DMS79 (cell line): ENCODE measurements at places on chromosomes 5 and 9.

DNA sequence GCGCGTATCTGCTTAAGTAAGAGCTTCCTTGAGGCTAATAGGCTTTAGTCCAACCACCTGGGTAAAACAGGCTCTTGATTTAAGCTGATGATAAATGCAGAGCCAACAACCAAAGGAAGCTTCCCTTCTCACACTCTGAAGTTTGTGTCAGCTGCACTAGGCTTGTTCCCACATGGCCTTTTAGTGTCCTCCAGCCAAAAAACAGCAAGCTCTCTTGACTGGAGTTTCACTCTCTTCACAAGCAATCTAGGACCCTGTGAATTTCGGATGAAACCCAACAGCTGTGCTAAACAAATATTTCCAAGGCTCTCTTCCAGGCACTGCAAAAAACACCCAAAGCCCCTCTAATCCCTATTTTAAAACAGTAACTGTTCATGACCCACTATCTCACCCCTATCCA, 63.9 kb downstream of the SAXO1 start:
- DNase-seq = no peak

- DNase-seq = no peak
Observed at GRCh38 chr5:149400304-149400703, 21.2 kb upstream of the IL17B start.

DNA sequence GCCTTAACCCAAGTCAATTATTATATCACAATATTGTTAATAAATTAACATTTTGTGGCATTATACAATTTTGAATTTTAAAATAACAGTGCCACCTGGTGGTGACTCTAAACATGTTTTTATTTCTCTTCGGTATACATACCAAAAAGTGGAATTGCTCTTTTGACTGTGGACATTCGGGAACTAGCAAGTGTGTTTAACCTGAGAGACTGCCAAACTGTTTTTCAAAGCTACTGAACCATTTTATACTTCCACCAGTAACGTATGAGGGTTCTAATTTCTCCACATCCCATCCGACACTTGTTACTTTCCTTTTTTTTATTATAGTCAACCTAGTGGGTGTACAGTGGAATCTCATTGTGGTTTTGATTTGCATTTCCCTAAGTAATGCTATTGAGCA, 18.3 kb upstream of the HSDL2 start:
- no peak for DNase-seq

DNA sequence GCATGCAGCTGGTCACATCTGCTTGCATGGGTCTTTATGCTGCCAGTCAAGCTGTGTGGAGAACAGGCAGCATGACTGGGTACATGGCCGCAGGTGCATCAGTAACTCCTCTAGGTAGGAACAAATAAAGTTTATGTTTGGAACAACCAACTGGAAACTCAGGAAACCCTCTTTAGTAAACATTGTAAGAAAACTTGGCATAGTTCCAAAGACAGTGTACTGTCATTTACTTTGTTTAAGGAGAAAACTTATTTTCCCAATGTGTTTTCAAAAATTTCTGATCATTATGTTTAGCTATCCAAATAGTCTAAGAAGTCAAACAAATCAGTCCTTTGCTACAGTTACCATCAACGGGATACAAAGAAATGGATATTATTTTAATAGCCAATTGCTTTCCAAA, 386.0 kb downstream of the CHSY3 start:
- DNase-seq = no peak

- DNase-seq = no peak
Observed at GRCh38 chr9:112819635-112820496, 69.3 kb downstream of the SNX30 start.

DNA sequence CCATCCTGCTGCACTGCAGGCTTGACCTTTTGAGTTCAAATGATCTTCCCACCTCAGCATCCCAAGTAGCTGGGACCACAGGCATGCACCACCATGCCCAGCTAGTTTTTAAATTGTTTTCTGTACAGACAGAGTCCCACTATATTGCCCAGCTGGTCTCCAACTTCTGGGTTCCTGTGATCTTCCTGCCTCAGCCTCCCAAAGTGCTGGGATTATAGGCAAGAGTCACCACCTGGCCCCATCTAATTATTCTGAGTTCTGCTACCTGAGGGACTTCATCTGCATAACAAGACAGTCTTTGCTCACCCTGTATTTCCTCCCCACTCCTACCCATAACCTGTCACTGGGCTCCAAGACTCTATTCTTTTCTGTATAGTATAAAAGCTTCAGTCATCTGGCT, 54.6 kb upstream of the CEMIP2 start:
- no peak for DNase-seq

- no peak for DNase-seq
Observed at GRCh38 chr5:172133359-172134029, 54.5 kb downstream of the STK10 start.

DNA sequence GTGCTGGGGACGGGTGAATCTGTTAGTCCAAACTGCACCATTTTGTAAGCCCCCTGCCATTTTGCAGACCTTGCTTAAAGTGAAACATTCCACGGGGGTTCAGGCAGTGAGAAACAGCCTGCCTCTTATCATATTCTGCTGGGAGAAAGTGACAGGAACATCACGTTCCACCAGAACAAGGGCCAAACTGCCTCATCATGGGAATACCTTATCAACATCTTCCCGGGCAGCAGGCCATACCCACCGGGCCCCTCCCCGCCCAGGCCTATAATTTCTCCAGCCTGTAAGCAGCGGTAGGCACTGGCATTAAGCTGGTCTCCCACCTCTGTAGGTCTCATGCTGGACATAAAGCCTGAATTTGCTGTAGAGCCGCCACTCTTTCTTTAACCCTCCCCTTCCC, 1.5 kb upstream of the CFAP77 start:
- no peak for DNase-seq

- DNase-seq = no peak
Observed at GRCh38 chr5:90675222-90675621, 116.6 kb downstream of the ADGRV1 start.

DNA sequence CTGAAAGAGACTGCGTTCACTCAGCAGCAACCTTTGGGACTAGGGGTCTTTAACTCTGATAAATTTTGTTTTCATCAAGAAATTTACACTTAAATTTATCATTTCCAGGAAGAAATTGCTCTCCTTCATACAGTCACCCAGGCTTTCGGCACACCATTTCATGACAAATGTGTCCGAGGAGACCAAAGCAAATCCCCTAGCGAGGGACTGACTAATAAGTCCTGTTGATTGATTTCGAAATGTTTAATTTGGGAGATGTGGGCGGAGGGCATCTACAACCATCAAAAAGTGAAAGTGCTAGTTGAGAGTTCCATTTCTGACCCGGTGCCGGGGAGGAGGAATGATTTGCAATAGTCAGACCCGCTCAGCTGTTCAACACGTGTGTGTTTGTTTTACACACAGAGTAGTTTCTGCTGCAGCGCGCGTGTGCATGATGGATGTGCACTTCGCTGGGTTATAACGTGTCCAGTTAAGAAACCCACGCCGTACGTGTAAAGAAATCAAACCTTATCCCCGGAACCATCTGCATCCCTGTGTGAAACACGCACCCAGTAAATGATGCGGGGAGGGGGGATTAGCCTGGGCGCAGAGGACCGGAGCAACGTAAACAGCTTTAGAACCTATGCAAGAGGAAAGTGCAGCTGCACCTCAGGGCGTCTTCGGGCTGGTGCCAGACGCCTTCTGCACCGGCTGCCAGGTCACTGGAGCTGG, 845 bp upstream of the NR4A3 start:
- peak; percentile 13 for DNase-seq

DNA sequence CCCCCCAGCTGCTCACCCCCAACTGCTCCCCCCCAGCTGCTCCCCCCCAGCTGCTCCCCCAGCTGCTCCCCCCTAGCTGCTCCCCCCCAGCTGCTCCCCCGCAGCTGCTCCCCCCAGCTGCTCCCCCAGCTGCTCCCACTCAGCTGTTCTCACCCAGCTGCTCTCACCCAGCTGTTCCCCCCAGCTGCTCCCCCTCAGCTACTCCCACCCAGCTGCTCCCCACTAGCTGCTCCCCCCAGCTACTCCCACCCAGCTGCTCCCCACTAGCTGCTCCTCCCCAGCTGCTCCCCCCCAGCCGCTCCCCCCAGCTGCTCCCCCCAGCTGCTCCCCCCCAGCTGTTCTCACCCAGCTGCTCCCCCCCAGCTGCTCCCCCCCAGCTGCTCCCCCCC, 22.8 kb upstream of the AHRR start:
- DNase-seq = no peak

DNA sequence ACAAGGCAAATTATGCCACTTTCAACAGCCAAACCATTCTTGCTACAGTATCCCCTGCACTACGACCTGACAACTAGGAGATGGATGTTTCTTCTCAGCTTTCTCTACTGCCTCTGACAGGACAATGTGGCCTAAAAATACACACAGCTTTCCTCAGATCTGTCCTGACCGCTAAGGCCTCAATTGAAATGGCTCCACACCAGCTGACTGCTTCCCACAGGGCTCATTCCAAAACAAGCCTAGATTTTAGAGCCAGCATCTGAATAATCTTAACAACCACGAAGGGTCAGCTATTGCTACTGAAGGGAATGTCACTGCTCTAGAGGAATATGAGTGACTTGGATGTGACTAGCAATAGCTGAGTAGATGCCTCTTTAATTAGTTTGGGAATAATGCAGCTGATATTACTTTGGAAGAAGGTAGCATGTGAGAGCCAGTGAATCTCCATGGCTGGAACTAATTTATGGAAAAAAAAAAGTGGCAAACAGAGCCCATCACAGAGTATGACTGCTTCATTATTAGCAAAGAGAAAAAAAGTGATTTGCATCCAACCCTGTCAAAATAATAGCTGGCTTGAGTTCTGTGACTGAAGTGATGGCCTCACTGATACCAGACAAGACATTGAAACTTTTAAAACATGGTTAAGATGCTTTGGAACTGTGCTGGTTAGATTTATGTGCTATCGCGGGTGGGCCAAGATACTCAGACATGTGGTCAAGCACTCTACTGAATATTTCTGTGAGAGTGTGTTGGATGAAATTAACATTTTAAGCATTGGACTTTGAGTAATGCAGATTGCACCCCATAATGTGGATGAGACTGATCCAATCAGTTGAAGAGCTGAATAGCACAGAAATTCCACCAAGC, 450.2 kb downstream of the NR2F1-AS1 start:
- no peak for DNase-seq

- no peak for DNase-seq
Observed at GRCh38 chr9:112380825-112381221, 915 bp downstream of the HSDL2 start.

DNA sequence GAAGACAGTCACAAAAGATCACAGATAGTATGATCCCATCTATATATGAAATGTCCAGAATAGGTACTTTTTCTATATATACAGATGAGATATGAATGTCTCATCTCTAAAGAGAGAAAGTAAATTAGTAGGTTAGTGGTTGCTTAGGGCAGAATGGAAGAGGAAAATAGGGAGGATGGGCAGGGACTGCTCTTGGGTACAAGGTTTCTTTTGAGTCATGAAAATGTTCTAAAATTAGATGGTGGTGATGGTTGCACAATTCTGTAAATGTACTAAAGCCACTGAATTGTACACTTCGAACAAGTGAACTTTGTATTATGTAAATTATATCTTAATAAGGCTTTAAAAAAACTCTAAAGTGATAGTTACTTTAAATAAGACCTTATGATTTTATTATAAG, 59.6 kb upstream of the GRAMD2B start:
- no peak for DNase-seq

GRCh38 chr5:76669245-76669644, 46.0 kb upstream of the F2RL2 start:
- DNase-seq = no peak

DNA sequence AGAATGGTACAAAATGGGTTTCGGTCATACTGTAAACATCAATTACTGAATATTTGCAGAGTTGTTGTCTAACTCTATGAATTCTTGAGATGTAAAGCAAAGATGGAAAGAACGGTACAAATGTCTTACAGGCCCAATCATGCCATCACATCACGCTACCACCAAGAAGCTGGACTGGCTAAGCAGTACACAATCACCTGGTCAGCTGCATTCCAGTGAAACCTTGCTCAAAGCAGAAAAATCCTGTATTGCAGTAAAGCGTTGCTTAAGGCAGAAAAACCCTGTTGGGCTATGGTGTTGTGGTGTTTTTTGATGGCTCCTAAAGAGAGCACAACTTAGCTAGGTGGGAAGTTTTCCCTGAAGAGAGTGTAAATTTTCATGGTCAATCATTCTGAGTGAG, 112.6 kb upstream of the RASA1 start:
- no peak for DNase-seq

- peak; percentile 85 for DNase-seq
Observed at GRCh38 chr9:91001146-91001611, 199.6 kb downstream of the SYK start.

DNA sequence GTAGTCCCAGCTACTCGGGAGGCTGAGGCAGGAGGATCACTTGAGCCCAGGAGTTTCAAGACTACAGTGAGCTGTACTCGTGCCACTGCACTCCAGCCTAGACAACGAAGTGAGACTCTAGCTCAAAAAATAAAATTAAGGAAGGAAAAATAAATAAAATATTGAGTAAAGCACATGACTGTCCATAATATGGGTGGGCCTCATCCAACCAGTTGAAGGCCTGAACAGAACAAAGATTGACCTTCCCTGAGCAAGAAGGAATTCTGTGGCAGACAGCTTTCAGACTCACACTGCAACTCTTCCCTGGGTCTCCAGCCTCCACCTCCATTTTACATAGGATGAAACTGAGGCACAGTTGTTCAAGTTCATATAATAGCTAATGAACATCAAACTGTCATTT, 72.3 kb downstream of the RAD23B start:
- no peak for DNase-seq

DNA sequence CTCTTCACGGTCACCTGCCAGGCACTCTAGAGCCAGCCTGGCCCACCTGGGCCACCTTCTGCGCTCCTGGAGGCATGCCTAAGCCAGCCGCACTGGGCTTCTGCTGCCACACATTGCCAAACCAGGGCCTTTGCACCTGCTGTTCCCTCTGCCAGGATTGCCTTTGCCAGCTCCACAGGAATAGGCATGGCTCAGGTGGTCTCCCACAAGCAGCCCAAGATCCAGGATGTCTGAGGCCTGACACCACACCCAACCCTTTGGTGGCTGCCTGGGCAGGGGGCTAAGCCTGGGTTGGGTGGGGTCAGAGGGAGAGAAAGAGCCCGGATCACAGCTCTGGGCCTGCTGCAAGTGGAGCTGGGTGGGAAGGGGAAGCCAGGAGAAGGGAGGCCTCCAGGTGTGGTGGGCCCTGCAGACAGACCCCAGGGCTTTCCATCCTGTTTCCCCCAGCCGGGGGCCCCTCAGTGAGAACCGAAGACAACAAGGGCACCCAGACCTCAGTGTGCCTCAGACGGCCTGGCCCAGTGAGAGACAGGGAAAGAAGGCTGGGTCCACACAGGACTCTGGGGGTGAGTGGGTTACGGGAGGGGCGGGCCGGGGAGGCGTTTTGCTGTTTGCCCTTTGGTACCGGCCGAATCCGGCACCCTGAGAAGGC, 672 bp upstream of the SUSD3 start:
- DNase-seq = no peak
